Lung microvascular endothelial cell (primary cell): ENCODE measurements at places on chromosomes 1 and 21.
A peak's percentile ranks its signal among the peaks of the same experiment; 100 is the strongest.

DNA sequence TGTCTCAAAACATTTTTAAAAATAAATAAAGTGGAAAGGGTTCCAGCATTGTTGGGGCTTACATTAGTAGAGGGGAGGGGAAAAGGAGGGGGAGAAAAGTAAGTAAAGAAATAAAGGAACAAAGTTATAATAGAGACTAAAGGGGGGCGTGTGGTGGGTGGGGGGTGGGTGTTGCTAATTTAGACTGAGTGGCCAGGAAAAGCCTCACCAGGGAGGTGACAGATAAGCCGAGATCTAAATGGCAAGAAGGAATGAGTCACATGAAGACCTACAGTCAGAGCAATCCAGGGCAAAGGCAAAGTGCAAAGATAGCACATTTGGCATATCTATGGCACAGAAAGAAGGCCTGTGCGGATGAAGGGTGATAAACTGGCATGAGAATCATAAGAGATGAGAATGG lies 7.5 kb downstream of the MPL start:
- no peak for DNase-seq

DNA sequence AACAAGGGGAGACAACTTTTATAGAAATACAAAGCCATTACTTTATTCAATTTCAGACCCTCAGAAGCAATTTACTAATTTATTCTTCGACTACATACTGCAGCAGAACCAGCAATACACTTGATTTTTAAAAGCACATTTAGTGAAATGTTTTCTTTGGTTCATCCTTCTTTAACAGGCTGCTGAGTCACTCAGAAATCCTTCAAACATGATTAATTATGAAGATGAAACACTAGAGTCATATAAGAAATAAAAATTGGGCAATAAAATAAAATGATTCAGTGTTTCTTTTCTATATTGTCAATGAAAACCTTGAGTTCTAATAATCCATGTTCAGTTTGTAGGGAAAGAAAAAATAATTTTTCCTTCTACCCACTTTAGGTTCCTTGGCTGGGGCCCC lies 47.0 kb downstream of the CHML start:
- no peak for DNase-seq

DNA sequence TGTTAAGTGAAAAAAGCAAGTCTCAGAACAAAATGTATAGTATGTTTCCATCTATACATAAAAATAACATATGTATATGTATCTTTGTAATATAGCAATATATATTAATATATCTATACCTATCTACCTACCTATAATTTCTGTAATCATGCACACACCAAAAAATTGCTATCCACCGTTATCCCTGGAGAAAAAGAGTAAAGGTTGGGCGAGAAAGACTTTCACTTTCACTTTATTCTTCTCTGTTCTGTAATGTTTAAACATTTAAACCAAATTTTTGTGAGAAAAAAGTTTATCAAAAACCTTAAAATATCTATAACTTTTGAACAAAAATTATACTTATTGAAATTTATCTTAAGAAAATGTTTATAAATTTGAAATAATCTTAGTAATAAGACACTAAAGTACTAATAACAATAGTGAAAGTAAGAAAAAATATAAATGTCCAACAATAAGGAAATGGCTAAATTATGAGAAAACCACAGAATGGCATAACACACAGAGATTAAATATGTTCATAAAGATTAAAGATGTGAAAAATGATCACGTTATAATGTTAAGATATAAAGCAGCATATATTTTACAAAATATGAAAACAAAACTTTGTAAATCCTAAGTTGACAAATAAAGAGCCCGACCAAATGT lies 74.0 kb upstream of the LRRC53 start:
- DNase-seq: no peak

DNA sequence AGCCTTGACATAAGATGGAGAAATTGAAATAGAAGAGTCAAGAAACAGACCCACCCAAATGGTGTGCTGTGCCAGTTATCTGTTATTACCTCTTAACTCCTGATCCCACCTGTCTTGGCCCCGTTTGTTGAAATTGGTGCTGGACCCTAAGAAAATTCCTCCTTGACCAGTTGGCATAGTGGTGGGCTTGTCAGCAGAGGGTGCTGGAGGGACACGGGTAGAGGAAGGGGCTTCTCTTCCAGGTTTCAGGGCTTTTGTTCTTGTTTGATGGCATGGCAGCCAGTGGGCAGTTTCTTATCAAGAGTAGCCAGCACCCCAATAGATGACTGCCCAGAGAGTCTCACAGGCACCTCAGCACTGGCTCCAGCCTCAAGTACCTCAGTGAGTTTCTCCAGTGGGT lies 51.6 kb downstream of the PCBP3 start:
- DNase-seq: no peak

GRCh38 chr21:38438462-38438893 lies 59.8 kb downstream of the ERG start:
- DNase-seq: peak; percentile 87

- no peak for DNase-seq
These were observed 31.7 kb downstream of the CD48 start for GRCh38 chr1:160679893-160680292.

DNA sequence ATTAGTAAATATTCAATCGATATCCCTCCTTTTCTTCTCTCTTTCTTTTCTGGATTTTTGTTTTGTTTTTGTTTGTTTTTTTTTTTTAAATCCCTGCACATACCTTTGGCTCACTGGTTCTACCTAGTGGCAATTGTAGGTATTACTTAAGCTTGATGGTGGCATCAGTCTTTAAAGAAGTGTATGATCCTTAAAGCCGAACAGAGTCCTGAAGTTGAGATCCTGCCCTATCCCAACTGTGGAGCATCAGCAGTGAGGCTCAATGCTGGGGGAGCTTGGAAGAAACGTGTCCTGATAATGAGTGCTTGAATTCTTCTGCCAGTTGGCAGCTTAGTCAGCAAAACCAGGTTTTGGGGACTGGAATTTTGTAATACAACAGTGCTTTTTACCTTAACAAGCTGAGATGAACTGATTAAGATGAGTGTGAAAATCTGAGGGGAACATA lies 60.8 kb downstream of the FASLG start:
- peak; percentile 69 for DNase-seq
